Bronchus fibroblast of lung (primary cell): ENCODE measurements at places on chromosomes 6 and 20. TPM values are rescaled to one million over a fixed set of nuclear protein-coding genes. Genes with fewer than 3 reads are reported as not detected.

Gene PTGIS
- total RNA-seq, result 0.15 and 0.17 TPM in 2 replicates

Gene RRAGD
- total RNA-seq, result under 0.01 and 0.17 TPM in 2 replicates

Gene SLC2A10
- total RNA-seq, result 21.4 and 21.9 TPM in 2 replicates

Gene PDE7B
- 5.6 and 6.6 TPM in 2 replicates for total RNA-seq

Gene TSHZ2
- under 0.01 and 0.17 TPM in 2 replicates for total RNA-seq

Gene RIMS1
- under 0.01 and 0.45 TPM in 2 replicates for total RNA-seq

Gene LTB
- not detected in 2 replicates for total RNA-seq

Gene BEND6
- total RNA-seq, result 7.1 and 8.6 TPM in 2 replicates

Gene FHL5
- not detected in 2 replicates for total RNA-seq

Gene TMEM170B
- total RNA-seq, result 0.15 and 0.50 TPM in 2 replicates

Gene THBD
- 1.5 and 1.6 TPM in 2 replicates for total RNA-seq
